ENCODE measurements at places on chromosomes 3 and 15.

GRCh38 chr15:101428758-101429157 is 60.7 kb downstream of the PCSK6 start:
- DNase-seq, result no peak

GRCh38 chr3:150751781-150752263 is 11.1 kb downstream of the SIAH2 start:
- no peak for DNase-seq

- no peak for DNase-seq
Observed at GRCh38 chr15:60212536-60212935, 185.2 kb downstream of the ANXA2 start.

DNA sequence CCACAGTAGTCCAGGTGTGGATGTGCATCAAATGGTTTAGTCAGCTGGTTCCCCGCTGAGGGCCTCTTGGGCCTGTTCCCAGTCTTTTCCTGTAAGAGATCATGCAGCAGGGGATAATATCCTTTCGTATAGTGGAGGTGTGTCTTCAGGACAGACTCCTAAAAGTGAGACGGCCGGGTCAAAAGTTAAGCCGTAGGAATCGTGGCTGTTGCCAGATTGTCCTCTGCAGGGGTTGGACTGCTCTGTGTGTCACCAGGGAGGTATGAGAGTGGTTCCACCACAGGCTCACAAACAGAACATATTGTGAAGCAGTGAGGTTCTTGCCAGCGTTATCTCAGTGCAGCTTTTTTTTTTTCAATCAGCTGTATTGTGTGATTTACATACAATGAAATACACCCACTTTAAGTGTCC is 95.0 kb downstream of the VGLL4 start:
- DNase-seq, result no peak

DNA sequence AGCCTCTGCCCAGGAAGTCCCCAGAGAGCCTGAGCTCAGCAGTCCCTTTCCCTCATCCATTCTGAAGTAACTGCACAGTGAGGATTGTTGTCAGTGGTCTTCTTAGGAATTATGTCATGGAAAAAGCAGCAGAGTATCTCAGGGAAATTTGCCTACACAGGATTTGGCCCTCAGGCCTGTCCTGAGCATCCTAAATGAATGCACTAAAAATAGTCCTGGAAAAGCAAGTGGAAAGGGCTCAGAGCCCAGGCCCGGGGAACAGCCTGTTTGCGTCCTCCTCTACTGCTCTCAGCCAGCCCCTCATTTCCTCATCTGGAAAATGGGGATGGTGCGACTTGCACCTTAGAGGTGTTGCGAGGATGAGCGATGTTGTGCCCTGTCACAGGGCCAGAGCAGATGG is 21.6 kb downstream of the LYSMD4 start:
- no peak for DNase-seq

DNA sequence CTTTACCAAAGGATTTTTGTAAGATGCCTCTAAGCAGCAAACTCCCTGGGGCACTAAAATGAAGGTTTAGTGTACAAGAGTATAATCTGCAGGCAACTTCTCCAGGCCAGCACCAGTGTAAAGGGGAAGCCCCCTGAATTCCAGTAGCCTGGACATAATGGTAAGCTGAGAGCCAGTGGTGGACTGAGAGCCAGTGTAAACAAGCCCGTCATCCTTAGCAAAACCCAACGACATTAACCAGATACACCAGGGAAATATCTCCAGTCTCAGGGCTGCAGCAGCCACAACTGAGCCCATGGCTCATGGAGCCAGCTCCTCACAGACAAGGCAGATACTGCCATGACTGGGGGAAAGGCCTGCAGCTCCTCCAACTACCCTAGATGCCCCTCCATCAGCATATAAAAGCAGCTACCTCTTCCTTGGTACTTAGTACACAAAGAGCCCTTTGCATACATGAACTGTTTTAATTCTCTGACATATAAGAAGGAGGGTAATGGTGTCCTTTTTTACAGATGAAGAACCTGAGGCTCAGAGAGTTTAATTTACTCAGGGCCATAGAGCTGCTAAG is 21.7 kb downstream of the PARP16 start:
- no peak for DNase-seq

GRCh38 chr3:18401300-18401961 is 23.7 kb downstream of the SATB1 start:
- DNase-seq, result no peak

DNA sequence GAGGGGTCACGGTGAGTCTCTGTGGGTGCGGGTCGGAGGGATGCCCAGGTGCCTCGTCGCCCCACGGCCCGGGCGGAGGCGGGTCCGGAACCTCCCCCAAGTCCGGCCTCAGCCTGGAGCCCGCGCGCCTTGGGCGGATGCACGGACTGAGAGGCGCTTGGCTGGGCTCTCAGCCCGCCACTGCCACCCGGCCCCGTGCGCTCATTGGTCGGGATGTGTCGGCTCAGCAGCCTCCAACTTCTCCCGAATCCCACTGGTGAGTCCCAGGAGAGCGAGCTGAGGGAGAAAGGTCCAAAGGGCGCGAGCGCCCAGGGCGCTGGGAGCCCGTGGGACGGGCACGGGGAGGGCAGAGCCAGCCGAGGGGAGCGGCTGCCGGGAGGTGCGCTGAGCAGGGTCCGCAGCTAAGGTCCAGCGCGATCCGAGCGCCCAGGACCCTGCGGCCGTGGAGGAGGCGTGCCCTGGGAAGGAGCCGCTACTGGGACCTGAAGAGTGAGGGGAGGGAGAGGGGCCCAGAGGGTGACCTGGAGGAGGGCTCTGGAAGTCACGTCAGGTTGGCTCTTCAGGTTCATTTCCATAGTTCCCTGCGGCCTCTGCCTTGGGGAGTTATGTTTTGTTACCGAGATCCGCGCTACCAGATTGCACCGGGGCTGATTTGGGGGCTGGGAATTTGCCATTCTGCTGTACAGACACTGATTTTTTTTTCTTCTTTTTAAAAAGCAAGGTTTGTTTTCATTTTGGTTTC is at the start of gene MME:
TSS of gene MME (plus strand) at position 574 of the 742 bp plus-strand sequence. CDS start 3,849 bp downstream, outside the sequence.
- no peak for DNase-seq

DNA sequence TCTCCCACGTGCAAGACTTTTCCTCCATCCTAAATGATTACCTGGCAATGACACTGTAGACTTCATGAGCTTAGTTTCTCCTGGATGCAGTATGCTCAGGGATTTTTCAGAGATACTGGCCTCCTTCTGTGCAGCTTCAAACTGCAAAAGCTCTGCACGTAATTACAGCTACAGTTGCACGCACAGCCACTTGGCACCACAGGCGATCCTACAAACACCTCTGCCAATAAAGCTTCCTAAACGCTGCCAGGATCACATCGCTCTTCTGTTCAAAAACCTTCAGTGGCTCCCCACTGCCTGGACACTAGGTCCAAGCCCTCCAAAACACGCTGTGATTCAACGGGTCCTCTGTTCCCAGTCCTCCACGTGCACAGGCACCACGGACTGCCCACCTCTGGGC is 49.5 kb downstream of the NUP210 start:
- DNase-seq, result no peak

- no peak for DNase-seq
Observed at GRCh38 chr3:78495301-78495700, 1272.5 kb downstream of the ROBO1 start.

GRCh38 chr15:41115652-41116115 is 396 bp downstream of the INO80 start:
- peak; percentile 79 for DNase-seq

GRCh38 chr3:171933441-171933840 is 90.3 kb downstream of the TMEM212 start:
- no peak for DNase-seq

GRCh38 chr3:102297072-102297658 is 137.7 kb upstream of the ZPLD1 start:
- DNase-seq, result no peak

GRCh38 chr3:53083949-53084309 is 38.1 kb upstream of the SFMBT1 start:
- DNase-seq, result no peak

DNA sequence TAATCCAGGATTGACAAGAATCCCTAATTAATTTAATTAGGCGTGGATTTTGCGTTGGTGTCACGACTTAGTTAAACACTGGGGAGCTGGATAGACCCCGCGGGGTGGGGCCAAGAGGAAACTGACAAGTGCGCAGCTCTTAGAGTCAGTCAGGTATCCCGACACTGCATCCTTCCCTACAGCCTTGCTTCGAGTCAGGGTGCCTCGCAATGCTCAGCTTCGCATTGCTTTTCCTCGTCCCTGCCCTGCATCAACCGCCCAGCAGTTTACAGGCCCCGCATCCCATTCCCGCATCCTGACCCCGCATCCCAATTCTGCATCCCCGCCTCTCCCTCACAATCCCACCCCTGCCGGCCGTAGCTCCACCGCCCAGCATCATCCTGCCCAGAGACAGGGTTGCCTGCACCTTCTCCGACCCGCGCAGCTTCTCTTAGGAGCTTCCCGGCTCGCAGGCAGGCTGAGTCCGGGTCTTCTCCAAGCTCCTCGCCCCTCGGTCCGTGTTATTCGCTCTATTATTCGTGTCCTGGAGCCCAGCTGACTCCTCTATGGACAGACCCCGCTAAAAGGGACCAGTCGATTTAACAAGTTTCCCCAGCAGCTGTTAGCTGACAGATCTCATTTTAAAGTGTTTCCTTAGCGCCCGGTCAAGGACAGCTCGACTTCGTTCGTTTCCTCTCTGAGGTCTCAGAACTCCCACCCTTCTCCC is 699 bp upstream of the SHOX2 start:
- DNase-seq, result peak; percentile 11

- DNase-seq, result no peak
Observed at GRCh38 chr3:150639262-150639661, 36.1 kb downstream of the SELENOT start.

DNA sequence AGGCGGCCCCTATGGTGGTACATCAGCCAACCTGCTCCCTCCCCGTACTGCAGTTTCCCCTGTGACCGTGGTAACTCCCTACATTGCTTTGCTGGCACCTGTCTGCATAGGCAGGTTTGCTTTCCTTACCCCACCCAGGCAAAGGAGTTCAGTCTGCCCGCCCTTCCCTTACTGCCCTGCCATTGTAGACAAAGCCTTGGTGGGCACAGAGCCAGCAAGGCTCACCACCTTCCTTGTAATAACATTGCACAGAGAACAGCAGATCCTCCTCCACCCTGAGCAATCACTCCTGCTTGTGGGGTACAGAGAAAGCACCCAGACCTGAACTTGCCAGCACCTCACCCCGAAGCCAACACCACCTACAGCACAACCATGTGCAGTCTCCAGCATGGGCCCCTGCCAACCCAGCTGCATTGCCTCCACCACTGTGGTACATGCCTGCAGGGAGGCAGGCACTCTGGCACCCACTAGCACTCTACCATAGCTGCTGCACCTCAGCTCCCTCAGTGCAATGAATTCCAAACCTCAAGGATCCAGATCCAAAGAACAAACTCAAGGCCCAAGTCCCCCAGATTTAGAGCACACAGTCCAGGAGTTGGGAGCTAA is 192.7 kb upstream of the KCNMB2 start:
- no peak for DNase-seq

- DNase-seq, result no peak
Observed at GRCh38 chr15:92625251-92625980, 30.2 kb downstream of the FAM174B start.

GRCh38 chr3:14663396-14664135 is 11.4 kb upstream of the C3orf20 start:
- DNase-seq, result no peak

DNA sequence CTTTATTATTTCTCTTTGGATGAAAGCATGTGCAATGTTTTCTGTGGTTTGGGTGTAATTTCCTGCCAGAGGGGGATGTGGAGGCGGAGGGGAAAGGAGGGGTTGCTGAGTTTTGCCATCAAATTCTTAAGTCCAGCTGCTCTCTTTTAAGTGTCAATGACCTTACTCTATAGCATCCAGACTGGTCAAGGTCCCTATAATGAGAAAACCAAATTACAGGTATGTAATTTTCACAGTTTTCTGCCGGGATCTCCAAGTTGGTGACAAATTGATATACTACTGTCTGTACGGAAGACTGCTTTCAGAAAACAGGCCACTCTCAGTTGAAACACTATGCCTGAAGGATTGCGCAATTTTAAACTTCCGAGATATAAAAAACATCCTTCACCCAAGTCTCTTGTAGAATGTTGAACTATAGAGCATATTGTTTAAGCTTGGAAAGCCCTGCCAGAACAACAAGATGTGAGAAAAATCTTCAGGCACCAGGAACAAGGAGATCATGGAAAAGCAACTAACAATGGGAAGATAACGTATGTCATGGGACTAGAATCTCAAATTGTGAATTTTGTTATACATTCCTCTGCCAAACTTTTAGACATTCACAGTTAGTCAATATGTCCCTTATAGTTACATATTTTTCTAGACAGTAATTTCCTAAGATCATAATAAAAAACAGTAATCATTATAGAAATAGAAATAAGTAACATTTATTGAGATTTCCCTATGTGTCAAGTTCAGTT is 300.7 kb upstream of the SATB1 start:
- no peak for DNase-seq

GRCh38 chr15:71010472-71010871 is 104.8 kb upstream of the THSD4 start:
- no peak for DNase-seq

DNA sequence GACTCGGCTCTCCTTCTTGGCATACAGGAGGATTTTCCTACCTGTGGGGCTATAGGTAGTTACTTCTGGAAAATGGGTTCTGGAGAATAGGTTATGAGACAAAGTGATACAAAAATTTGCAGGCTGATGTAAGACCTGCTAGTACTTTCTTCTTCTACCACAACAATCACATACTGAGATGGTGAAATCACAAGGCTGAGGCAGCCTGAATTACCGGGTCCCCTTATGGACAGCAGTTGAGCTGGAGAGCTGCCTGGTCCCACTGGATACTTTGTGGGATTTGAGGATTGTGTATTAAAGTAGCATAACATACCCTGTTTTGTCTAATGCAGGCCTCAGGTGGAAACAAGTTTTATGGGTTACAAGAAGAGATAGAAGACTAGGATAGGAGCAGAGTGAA is 86.5 kb upstream of the FAM98B start:
- no peak for DNase-seq

GRCh38 chr3:52062505-52062904 is 6.1 kb upstream of the DUSP7 start:
- DNase-seq, result no peak

- DNase-seq, result no peak
Observed at GRCh38 chr3:54514006-54514405, 391.7 kb downstream of the CACNA2D3 start.

DNA sequence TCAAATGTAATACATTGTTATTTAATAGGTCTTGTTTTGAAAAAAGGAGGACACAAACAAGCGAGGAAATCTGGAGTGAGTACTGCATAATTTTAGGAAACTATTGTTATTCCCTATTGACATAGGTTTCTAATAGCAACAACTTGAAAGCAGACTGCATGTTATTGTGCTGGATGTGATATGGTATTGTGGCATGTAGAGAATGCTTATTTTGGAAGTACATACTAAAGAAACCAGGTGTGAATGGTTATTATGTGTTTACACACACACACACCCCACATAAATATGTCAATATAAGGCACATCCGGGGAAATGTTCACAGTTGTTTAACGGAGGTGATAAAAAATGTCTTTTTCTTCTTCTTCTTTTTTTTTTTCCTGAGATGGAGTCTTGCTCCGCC is 5.9 kb upstream of the MORF4L1 start:
- DNase-seq, result no peak

DNA sequence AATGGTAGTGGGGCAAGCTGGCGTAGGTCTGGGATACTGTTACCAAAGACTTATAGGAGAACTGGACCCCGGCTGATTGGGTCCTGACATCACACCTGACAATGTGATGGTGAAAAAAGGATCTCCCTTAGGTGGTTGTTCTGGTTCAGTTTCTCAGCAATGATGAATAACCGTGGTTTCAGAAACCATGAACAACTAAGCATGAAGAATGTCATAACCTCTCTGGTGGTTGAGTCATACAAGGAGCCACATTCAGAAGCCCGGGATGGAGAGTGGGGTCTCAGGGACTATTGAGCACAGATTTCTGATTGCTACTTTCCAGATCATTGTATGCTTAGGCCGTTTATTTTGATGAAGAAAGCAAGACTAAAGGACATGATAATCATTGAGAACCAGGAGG is 17.4 kb downstream of the GPR160 start:
- DNase-seq, result no peak

All from stimulated activated CD4-positive, alpha-beta T cell treated with anti-CD3 and anti-CD28 coated beads, Interleukin-4, amount 100 ng/mL, for 1 hour (primary cell).